Putamen (tissue), 1 donor: ENCODE measurements at places on chromosomes 3 and 15.

DNA sequence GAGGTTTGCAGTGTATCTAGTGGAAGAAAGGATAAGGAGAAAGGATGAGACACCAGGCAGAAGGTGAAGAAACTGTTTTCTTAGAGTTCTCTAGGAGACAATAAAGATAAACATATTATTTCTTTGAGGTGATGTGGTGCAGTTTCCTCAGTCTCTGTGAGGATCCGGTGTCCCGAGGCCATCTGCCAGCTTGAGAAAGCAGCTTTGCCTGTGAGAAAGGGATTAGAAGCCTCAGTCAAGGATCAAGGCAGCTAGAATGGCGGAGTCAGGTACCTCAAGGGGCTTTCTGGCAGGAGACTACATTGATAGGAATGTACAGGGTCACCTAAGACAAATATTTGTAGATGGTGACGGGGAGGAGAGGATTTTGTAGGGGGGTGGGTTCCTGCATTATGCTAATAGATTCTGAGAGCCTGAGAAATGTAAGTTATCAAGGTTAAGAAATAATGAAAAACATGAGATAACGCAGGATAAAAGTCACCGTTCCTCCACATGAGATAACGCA lies 103.9 kb upstream of the MB21D2 start:
- no peak for DNase-seq

DNA sequence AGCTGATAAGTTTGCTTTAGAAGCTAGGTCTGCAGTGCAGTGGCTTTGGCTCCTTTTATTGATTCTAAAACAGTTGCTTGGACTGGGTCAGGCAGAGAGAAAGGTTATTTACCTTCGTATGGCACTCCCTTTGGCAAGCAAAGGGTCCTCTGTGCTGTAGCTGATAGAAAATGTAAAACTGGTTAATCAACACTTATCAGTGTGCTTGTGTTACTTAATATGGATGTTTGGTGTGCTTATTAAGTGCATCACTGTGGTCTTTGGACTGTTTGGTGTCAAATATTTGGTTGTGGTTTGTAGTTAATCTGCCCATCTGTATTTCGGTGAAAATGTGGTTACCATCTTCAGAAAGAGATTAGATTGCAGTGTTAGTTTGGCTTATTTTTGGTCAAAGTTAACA lies 16.0 kb downstream of the UBE2E2 start:
- no peak for DNase-seq

GRCh38 chr3:27479806-27480543 lies 4.2 kb downstream of the SLC4A7 start:
- DNase-seq = no peak

GRCh38 chr15:66570842-66571478 lies 5.2 kb upstream of the LCTL start:
- DNase-seq = no peak

DNA sequence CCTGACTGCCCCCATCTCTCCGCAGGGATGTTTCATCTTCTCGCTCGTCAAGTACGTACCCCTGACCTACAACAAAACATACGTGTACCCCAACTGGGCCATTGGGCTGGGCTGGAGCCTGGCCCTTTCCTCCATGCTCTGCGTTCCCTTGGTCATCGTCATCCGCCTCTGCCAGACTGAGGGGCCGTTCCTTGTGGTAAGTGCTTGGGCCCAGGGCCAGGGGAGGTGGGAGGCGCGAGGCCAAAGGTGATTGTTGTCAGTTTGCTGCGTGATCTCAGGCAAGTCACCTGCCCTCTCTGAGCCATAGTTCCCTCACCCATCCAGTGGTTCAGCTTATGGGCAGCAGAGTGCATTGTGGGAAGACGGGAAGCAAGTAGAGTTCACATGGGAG lies 58.5 kb downstream of the GRIP2 start:
- DNase-seq = no peak

DNA sequence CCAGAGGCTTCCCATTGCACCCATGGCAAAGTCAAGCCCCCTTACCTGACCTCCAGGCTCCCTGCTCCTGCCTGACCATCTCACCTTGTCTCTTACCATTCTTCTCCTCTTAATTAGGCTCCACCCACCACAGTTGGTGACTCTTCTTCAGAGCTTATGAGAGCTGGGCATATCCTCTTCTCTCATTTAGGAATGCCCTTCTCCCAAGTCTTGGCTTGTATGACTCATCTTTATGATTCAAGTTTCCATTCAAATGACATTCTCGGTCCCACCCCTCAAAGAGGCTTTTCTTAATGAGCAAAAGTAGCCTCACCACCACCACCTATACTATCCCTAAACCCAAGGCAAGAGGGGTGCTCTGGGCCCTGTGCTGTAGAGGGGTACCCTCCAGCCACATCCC lies 55.3 kb upstream of the NUDT16 start:
- no peak for DNase-seq

- DNase-seq = no peak
These were observed 50.9 kb upstream of the OSTN start for GRCh38 chr3:191148131-191148530.

- no peak for DNase-seq
These were observed 713.5 kb downstream of the GRM7 start for GRCh38 chr3:7574435-7574834.

GRCh38 chr3:156587760-156588069 lies 32.8 kb upstream of the SSR3 start:
- DNase-seq = no peak

DNA sequence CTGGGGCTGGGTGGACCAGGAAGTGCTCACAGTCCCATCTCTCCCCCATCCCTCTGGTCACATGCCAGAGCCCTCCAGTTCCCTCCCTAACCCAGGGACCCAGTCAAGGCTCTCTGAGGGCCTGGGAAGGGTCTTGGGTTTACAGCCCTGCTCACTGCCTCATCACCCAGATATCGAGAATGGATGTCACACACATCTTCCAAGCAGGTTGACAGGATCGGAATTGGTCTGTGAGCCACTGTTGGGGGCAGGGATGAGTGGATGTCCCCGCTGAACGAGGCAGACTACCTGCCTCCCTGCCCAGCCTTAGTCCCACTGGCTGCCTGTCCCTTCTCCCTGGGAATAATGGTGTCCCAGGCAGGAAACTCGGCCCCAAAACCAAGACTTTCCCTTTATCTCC lies 20.0 kb upstream of the GOLGA6C start:
- DNase-seq = no peak

DNA sequence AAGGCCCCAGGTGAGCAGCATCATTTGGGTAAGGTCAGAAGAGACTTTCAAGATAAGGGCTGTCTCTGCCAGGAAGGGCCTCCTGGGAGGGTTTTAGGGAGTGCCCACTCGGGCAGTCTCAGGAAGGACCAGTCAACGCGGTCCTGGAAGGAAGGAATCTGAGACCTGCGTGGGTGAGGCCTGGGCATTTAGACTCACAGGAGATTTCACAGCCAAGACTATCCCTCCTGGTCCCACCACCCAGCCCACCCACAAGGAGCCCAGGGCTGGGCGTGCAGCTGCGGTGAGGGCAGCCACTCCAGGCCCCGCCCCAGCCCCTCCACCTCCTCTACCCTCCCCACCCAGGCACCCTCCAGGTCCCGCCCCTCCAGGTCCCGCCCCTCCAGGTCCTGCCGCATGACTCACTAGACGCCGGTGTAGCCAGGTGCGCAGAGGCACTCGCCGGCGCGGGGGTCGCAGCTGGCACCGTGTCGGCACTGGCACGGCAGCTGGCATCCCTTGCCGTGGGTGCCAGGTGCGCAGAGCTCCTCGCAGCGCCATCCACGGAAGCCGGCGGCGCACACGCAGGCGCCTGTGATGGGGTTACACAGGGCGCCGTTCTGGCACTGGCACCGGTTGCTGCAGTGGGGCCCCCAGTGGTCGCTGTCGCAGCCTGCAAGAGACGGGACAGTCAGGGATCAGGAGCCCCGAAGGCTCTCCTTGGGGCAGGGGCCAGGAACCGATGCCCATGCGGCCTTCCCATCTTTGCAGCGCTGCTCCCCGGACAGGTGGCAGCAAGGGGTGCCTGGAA lies 112.7 kb downstream of the RAB11A start:
- DNase-seq = peak; percentile 31

DNA sequence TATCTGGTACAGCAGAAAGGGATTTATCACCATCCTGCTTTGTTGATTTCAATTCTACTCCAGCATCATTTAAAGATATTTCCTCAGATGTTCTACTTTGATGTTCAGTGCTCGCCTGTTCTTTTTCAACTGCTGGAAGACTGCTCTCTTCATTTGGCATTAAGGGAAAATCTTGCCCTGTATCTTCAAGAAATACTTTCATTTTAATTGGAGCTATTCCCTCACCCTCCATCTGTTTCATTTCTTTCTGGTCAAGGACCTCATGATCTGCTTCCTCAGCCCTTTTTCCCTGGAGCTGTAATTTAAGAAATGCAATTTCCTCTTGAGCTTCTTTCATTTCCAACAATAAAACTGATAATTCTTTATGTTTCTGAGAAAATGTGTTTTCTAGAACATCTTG lies 37.8 kb upstream of the HCLS1 start:
- DNase-seq = no peak

DNA sequence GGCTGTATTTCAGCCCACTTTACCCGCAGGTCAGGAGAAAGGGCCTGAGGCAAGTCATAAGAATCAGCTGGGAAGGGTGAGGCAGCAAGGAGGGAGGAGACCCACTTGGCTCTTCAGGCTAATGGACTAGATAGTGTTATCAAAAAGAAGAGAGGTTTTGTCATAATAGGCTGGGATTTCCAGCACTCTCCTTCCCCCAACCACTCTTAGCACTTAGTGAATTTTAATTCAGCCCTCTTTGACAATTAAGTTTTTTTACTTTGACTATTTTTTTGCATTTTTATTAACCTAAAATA lies 771 bp downstream of the MPI start:
- DNase-seq = no peak

DNA sequence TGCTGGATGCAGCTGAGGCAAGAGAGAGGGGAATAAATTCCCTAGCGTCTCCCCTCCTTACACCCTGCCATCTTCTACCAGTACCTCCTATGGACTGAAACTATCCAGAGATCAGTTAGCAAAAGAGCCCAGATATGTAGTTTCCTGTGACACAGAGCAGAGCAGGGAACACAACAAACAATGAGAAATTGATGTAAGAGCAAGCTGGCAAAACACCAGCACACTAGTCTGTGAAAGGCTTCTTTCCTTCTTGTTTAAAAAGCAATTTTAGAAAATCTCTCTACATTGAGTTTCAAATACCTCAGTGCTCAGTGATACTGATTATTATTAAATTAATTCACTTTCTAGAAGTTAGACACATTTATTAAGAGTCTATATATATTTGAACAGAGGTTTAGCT lies 215.6 kb upstream of the AZI2 start:
- DNase-seq = no peak
